ENCODE measurements at places on chromosomes 12 and 14.

- no peak for DNase-seq
Measured at GRCh38 chr12:105316931-105317852, 13.3 kb upstream of the C12orf75 start.

GRCh38 chr12:124379938-124380754 lies 85.3 kb downstream of the RFLNA start:
- DNase-seq, result no peak

GRCh38 chr12:120940799-120941198 lies 36.6 kb upstream of the SPPL3 start:
- no peak for DNase-seq

DNA sequence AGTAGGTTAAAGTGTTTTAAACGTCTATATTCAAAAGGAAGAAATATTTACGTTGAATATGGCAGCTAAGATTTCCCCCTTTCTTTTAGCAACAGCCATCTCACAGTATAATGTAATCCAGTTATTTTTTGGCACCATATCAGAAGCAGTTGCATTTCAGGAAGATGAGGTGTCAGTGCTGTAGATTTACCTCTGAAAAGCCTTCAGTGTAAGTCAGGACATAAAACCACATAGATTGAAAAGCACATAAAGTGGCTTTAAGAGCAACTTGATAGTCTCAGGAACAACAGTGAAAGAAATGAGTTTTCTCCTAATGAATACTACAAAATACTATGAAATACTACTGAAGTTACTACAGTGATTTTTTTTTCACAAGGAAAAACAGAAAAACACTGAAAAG lies 6.9 kb downstream of the MLH3 start:
- DNase-seq, result no peak

- no peak for DNase-seq
Measured at GRCh38 chr12:4220536-4221257, 52.9 kb upstream of the CCND2 start.

DNA sequence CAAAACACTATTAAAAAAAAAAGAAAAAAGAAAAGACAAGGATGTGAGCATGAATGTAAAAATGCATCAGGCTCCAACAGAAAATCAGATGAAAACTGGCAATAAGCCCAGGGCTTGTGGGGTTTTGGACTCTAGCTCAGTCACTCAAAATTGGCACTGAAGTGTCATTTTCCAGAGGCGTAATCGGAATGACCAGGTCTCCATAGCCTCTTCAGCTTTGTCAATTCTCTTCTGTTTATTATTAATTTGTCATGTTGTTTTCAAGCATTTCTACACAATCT lies 137.2 kb upstream of the TRHDE start:
- DNase-seq, result no peak

- DNase-seq, result no peak
Measured at GRCh38 chr12:46197883-46198282, 71.0 kb downstream of the SLC38A1 start.

DNA sequence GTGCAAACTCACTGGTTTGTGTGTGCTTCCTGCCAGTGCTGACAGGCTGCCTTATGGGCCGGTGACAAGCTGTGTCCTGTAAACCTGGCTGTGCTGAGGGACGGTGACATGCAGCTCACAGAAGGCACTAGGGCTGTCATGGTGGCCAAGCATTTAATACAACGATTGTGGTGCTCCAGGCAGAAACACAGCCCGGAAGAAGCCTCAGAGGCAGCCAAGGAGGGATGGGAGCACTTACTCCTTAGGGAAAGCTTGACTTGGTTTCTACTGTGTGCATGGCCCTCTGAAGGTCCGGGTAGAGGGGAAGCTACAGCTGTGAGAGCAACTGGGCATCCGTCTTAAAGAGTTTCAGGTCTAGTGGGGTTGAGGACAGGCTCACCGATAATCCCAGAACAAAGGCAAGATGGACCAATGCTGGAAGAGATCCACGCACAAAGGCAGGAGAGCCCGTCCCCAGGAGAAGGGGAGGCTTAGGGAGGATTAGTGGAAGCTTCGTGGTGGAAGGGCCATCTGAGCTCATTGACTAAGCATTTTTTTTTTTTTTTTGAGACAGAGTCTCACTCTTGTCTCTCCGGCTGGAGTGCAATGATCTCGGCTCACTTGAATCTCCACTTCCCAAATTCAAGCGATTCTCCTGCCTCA lies 10.7 kb upstream of the MCRS1 start:
- no peak for DNase-seq

DNA sequence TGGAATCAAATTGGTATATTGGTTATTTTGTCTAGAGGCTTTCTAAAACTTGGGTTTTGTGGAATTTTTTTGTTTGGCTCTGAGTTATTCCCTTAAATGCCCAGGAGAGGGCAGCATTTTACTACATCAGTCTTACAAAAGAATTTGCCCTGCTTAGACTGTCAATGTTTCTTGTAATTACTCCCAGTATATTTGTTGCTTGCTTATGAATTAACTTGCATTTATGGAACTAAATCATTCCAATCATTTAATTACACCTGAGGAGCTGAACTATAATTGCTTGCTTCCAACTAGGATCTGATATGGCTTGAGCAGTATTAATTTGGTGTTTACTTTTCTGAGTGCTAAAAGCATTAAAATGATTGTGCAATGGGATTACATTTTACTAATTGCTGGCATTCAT lies 48.7 kb downstream of the MIPOL1 start:
- no peak for DNase-seq

- DNase-seq, result no peak
Measured at GRCh38 chr12:34347367-34347766, 325.1 kb downstream of the ALG10 start.

DNA sequence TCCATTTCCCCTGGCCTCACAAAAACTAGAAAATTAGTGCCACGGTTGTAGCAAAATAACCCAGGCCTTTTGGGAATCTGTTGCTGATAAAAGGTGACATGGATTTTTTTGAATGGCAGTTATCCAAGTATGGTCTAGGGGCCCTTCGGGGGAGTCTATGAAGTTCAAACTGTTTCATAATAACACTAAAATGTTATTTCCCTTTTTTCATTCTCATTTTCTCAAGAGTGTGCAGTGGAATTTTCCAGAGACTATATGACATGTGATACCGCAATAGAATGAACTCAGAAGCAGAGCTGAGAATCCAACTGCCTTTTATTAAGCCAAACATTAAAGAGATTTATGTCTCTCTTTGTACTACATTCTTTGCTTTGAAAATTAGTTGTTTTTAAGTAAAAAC lies 26.9 kb downstream of the GSTZ1 start:
- no peak for DNase-seq

GRCh38 chr12:63941166-63941800 lies 96.8 kb downstream of the SRGAP1 start:
- no peak for DNase-seq

DNA sequence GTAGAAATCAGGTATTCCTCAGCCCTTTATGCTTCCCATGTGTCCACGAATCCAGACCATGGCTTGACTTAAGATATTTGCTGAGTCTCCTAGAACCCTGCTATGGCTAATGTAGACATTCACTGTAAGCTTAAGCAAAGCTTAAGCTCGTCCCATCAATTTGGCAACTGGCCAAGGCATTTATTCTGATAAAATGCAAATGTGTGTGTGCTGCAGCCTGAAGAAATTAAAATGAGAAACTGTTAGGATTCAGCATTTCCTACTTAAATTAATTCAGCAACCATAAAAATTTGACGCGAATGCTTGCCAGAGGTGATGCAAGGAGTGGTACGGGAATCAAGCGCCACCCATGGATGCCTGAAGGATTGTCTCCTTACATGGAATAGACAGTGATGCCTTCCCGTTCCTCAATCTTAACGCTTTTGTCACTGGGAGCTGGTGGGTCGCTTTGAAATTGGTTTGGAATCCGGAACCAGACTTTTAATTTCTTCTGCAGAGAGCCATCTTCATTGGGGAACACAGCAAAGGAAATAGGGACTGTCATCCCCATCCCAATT lies 13.2 kb downstream of the HEBP1 start:
- no peak for DNase-seq

- no peak for DNase-seq
Measured at GRCh38 chr12:19997656-19998400, 370.5 kb upstream of the PDE3A start.

DNA sequence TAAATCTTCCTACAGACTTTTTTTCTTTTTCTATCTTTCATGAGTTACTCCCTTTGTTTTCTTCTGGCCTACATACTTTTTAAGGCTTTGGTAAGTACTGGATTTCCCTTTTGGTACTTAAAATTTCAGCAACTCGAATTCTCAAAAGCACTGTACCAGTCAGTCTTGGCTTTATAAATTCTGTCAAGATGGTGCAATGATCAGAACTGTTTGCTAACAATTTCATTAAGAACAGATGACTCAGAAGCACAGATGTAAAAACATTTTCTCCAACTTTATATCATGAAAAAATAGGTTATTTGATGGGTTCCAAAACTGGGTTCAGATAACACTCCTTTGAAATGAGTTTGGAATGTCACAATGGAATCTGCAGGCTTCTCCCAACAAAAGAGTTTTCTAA lies 1961.8 kb upstream of the FLRT2 start:
- DNase-seq, result no peak

DNA sequence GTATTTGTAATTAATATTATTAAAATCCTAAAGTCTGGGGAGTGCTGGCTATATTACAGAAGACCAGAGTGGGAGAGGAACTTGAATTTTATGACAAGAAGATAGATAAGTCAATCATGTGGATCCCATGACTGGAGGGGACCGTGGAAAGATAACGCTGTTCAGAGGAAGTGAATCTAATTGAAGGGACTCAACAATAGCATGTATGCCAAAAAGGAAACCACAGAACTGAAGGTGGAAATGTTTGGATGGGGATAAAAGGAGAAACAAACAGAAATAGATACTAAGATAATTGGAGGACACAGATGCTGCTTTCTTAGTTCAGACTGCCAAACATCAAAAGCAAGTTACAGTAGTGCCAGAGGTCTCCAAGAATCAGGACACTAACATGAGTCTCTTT lies 21.1 kb downstream of the OR6J1 start:
- no peak for DNase-seq

- DNase-seq, result no peak
Measured at GRCh38 chr12:131348646-131349045, 362.2 kb upstream of the SFSWAP start.

DNA sequence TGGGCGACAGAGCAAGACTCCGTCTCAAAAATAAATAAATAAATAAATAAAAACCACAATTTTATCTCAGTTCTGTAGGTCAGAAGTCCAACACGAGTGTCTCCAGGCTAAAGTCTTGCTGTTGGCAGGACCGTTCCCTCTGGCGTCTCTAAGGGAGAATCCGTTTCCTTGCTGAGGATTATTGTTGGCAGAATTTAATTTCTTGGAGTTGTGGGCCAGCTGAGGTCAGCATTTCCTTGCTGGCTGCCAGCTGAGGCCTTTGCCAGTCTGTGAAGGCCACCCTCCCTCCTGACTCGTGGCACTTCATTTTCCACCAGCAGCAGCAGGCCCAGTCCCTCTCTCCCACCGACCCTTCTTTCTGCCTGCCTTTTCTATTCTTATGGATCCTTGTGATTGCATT lies 17.2 kb downstream of the PSMC1 start:
- DNase-seq, result no peak

- no peak for DNase-seq
Measured at GRCh38 chr14:93701562-93701961, 86.7 kb downstream of the PRIMA1 start.

DNA sequence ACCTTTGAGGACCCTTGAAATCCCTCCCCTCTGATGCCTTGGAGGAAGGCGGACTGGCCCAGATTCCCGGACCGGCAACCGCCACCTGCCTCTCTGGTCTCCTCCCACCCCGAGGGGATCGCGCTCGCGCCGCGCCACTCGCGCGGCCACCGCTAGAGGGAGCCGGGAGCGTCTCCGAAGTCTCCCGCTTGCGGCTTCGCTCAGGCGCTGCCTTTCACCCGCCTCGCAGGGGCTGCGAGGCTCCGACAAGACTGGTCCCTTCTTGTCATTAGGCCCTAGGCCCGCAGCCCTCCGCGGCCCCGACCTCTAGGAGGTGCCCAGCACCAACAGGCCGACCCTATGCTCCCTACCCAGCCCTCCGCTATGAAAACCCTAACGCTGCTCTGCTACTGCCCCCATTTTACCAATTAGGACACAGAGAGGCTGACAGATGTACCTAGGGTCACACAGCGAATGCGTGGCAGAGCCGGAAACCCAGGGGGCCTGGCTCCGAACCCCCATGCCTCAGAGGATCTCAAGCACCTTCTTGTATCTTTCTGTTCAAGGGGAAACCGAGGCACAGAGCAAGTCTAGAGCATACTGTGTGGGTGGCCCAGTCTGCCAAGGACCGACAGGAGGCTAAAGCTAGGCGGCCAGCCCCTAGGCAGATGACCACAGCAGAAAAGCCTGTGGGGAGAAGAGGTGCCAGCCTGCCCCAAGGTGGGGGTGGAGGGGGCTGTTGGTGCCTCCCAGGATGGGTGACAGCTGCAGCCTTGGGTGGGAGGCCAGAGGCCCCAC lies 21.4 kb upstream of the VSX2 start:
- no peak for DNase-seq

DNA sequence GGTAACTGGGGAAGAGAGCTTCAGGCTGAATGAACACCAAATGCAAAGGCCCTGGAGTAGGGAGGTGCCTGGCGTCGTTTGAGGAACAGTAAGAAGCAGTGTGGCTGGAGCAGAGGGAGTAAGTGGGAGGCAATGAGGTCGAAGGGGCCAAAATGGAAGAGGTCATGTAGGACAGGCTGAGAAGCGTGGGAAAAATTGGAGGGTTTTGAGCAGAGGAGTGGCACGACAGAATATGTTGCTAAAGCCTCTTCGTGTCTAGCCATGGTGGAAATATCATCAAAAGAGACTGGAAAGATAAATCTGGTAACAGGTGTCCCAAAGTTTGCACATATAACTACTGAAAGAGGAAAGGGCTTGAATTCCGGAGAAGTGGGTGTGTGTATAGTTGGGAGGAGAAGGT lies 1.9 kb downstream of the TRIM9 start:
- no peak for DNase-seq

GRCh38 chr12:104313568-104314241 lies 10.2 kb downstream of the EID3 start:
- no peak for DNase-seq

DNA sequence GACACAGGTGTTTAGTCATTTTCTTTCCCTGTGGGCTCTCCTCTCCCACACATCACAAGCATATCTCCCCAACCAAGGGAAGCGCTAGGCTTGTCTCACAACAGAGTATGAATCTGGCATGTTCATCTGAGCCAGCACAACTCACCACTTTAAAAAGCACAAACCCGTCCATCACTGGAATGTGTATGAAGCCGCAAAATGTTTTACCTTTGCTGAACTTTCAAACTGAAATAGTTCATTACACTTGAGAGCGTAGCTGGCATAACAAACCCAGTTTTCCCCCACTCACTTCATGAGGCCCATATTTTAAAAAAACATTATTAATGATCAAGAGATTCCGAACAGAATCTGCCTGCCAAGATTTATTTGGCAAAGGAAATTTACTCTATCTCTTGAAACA lies 15.8 kb downstream of the NID2 start:
- no peak for DNase-seq

DNA sequence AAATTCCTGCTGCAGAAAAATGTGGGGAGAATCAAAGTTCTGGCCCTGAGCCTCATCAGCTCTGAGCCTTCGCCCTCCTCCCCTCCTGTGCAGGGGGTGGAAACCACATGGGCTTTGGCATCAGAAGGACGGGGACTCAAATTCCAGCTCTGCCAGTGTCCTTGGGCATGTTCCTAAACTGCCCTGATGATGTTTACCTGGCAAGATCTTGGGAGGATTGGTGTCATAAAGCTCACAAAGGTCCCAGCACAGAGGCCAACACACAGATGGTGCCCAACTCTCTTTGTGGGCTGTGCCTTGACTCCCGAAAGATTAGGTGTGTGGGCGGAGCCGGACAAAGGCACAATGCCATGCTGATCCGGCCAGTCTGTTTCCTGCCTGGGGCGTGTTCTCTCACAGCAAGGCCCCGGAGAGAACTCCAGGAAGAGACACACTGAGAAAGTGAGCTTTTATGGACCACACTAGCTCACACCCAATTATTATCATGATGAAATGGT lies 20.5 kb upstream of the CLMN start:
- DNase-seq, result no peak
